ENCODE measurements at places on chromosomes 4 and X.

DNA sequence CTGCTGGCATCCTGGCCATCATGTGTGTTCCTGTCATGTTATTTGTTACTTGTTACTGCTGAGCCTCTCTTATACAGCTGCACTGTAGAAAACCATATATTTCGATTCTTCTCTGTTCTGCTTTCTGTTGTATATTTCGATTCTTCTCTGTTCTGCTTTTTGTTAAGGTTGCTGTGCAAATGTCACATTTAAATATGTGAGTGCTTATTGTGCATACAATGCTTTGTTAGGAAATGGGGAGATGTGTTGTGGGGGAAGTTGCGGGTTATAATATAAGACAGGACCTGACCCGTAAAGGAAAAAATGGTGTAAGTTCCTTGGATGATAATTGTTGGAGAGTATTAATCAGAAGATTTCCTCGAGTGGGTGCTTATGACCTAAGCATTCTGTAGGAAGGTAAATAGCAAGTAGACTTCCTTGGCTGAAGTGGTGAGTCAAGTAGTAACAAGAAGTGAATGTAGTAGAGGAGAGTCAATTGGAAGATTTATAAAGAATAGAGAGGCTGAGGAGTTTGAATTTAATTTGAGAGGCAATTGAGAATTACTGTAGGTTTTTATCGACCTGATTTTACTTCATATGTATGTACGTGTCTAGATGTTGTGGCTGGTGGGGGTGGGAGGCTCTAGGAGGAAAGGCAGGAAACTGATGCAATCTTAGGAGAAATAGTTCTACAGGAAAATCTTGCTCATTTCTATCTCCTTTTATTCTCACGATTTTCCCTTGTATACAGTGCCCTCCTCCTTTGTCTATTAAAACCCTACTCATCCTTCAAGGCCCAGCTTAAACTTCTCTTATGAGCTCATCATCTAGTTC is 8.5 kb downstream of the OGT start:
- DNase-seq = no peak

DNA sequence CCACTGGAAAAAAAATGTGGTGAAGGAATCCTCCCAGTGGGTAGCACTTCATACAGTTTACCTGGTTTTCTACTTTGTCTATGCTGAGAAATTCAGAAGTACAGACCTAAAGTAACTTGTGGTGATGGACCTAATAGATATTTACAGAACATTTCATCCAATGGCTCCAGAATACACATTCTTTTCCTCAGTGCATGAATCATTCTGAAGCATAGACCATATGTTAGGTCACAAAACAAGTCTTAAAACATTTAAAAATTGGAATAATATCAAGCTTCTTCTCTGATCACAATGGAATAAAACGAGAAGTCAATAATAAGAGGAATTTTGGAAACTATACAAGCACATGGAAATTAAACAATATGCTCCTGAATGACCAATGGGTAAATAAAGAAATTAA is 450.1 kb upstream of the INTU start:
- no peak for DNase-seq

GRCh38 chr4:3318561-3319021 is 25.8 kb downstream of the RGS12 start:
- no peak for DNase-seq

DNA sequence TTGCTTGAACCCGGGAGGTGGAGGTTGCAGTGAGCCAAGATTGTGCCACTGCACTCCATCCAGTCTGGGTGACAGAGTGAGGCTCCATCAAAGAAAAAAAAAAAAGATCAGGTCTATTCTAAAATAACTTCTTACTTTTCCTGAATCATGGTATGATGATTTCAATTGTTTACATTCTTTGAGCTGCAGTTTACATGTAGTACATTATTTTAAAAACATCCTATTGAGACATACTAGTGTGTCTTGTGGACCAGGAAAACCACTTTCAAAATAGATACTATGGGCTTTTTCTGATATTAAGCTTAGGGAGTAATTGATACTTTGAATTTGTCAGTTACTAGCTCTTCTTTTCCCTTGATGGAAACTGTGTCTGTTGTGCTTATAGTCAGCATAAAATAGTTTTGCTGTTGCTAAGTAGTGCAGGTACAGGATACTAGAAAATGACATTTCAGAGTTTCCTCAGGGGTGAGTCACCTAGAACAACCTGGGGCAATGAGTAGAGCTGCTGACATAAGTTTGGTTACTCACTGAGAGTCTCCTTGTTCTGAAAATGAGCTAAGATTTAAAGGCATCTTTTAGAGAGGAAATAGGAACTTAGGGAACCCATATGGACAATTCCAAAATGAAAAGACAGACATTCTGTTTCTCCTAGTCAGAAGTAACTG is 53.2 kb upstream of the C4orf54 start:
- DNase-seq = no peak

- peak; percentile 70 for DNase-seq
Measured at GRCh38 chr4:986879-987623, at the start of gene IDUA. Gene IDUA, plus strand, starts transcription at chr4:987044. Its CDS starts 41 bp downstream, at chr4:987085.

- DNase-seq = no peak
Measured at GRCh38 chrX:45849261-45849862, 648.7 kb upstream of the DIPK2B start.

- DNase-seq = no peak
Measured at GRCh38 chr4:17613761-17614415, 553 bp upstream of the MED28 start.

- no peak for DNase-seq
Measured at GRCh38 chr4:63296773-63297172, 1112.5 kb downstream of the TECRL start.

DNA sequence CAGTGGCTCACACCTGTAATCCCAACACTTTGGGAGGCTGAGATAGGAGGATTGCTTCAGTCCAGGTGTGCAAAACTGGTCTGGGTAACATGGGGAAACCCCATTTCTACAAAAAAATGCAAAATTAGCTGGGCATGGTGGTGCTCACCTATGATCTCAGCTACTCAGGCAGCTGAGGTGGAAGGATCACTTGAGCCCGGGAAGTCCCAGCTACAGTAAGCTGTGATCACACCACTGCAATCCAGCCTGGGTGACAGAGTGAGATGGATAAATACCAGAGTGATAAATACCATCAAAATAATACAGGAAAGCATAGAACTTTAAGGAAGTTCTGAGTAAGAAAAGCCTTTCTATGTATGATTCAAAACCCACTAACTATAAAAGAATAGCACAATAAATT is 52.8 kb downstream of the LRBA start:
- no peak for DNase-seq

DNA sequence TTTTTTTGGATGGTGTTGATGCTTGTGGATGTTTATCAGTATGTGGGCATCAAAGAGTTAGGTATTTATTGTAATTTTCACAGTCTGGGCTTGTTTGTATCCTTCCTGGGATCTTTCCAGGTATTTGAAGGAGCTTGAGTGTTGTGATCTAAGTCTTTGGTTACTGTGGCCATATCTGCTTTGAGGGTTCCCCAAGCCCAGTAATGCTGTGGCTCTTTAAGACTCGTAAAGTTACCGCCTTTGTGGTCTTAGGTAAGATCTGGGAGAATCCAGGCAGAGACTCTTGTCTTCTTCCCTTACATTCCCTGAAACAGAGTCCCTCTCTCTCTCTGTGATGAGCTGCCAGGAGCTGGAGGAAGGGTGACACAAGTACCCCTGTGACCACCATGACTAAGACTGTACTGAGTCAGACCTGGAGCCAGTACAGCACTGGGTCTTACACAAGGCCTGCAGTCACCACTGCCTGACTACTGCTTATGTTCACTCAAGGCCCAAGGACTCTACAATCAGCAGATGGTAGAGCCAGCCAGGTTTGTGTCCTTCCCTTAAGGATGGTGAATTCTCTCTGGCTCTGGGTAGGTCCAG is 62.2 kb downstream of the FMR1NB start:
- no peak for DNase-seq

GRCh38 chr4:168218645-168219044 is 99.9 kb downstream of the DDX60 start:
- DNase-seq = no peak

- no peak for DNase-seq
Measured at GRCh38 chrX:24145303-24146186, 4.0 kb upstream of the ZFX start.

GRCh38 chr4:57162499-57163019 is 52.4 kb upstream of the IGFBP7 start:
- DNase-seq = no peak

GRCh38 chr4:106192131-106192530 is 123.9 kb downstream of the TBCK start:
- no peak for DNase-seq

- DNase-seq = no peak
Measured at GRCh38 chr4:90069151-90069550, 58.0 kb upstream of the CCSER1 start.

DNA sequence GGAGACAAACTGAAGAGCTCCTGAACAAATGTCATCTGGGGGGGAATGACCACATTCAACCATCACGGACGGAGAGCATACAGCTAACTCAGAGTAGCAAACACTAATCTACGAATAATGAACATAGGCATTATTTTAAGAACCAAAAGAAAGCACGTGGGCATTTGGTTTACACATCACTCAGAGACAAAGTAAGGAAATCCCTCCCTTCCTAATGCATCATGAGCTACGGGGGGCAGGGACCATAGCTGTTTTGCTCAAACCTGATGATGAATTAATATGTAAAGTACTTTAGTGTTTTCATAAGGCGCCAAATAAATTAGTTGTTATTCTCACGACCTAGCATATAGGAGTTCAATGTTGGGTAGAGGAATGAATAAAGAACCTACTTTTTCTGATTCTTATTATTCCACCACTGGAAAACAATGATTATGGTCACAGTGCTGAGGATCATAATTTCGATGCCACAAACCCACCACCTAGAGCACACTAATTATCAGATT is 11.7 kb upstream of the TMEM156 start:
- no peak for DNase-seq

- no peak for DNase-seq
Measured at GRCh38 chr4:8850830-8851188, 20.8 kb downstream of the HMX1 start.

DNA sequence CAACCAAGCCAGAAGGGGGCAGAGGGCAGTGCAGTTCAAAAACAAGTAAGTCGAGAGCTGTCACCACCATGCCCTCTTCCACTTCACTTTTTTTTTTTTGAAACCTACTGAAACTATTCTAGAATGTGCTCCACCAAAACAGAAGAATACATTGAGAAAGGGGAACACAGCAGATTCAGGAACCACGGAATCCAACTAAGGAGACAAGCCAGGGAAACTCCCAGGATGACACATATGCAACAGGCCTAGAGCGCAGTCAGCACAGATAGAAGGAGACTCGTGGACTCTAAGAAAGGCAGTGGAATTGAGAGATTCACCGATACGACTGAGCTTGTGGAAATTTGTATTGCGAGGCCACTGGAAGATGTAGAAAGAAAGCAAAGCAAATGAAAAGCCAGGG is 66.1 kb downstream of the PHKA2 start:
- no peak for DNase-seq
